Stimulated activated CD4-positive, alpha-beta T cell treated with anti-CD3 and anti-CD28 coated beads, TNF-alpha, amount 100 ng/mL, for 4 hours (primary cell): ENCODE measurements at places on chromosomes 1 and 21.

- no peak for DNase-seq
Measured at GRCh38 chr1:96962751-96963211, 241.2 kb downstream of the PTBP2 start.

- no peak for DNase-seq
Measured at GRCh38 chr21:41765973-41766882, 624 bp downstream of the RIPK4 start.

- no peak for DNase-seq
Measured at GRCh38 chr1:156284757-156285156, 632 bp downstream of the TMEM79 start.

DNA sequence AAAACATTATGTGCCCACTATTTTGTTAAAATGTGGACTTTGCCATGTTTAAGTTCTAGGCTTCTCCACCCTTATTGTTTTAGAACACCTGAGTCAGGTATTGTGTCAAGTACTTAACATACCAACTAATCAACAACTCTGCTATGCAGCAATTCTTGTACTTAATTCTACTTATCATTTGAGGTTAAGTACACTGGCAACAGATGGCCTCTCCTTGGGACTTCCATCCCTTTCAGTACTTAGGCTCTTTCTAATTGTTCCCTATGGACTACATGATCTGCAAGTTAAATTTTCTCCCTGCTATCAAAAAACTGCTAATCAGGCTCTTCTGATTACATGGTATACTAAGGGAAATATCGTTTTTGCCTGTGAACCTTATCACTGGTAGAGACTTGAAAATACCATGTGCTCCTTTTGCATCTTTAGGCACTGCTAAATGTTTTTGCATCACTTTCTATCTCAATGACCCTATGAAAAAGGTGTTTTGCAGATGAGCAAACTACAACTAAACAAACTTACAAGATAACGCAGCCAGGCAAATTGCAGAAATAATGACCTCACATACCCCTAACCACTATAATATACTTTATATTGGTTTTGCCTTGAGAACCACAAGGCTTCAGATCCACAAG, 18.9 kb downstream of the SFPQ start:
- no peak for DNase-seq

DNA sequence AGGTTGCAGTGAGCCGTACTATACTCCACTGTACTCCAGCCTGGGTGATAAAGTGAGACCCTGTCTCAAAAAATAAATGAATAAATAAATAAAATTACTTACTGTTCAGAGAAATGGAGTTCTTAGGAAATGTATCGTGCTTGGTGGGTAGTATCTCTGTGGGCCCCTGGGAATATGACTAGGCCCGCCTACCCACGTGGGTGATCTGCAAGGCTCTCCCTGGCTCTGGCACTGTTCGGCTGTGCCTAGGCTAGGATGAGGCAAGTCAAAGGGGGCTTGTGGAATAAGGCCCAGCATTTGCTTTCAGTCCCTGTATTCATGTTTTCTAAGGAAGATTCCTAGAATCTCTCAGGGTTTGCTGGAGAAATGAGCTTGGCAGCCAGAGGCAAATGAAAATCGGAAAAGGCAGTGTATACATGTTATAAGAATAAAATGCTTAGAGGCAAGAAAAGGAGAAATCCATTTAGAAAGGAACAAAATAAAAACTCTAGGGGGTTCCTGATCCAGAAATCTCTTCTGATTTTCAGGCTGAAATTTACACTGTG, 4.5 kb upstream of the CSRP1 start:
- DNase-seq = no peak

- DNase-seq = no peak
Measured at GRCh38 chr1:70401974-70402373, 9.1 kb upstream of the CTH start.

DNA sequence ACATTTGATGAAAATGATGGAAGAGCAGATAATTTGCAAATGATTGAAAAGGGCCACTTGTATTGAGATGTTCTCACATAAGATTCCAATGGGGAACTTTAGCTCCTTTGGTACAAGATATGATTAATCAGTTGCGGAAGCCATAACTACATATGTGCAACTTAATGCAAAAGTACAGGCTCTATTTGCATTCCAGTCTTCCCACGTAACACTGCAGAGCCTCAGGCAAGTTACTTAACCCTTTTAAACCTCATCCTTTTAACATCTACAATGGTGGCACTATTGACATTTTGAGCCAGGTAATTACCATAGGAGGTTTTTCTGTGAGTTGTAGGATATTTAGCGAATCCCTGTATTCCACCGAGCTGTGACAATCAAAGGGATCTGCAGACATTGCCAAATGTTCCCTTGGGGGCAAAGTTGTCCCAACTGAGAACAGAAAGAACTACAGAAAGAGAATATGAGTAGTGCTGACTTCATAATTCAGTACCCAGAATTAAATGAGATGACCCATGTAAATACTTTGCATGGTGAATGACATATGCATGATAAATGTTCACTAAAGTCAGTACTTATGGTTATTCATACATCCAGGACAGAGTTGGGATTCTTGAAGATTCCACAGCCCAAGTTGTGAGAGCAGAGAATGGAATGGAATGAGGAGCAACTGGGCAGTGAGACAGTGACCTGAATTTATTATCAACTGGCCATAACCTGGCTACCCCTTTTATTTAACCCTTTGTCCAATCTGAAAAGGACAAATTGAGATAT, 62.6 kb downstream of the SPAG17 start:
- no peak for DNase-seq

DNA sequence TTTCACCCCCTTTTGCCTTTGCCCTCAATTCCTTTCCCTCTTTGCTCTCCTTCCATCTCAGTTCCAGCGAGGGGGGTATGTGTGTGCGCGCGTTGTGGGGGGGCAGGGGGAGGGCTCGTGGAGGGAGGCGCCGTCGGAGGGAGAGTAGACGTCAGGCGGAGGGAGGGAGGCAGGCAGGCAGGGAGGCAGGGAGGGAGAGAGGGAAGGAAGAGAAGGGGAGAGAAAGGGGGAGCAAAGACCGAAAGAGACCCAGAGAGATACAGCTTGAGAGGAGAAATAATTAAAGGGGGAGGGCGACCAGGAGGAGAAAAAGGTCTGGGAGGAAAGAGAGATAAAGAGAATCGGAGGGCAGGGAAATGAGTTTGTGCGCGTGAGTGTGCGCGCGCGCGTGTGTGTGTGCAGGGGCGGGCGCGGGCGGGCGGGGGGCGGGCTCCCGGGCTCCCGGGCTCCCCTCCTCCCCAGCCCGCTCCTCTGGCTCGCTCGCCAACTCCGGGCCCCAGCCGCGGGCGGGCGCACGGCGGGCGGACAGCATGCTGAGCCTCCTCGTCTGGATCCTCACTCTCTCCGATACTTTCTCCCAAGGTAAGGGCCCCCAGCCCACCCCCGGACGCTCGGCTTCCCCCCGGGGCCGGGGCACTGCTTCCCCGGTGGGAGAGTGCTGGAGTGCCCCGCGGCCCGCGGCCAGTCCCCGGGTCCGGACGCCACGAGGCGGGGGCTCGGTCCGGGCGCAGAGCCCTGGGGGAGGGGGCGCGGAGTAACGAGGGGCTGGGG, at the start of gene KIRREL1:
Gene KIRREL1 (plus strand): TSS at position 499 of the 771 bp plus-strand sequence. CDS start 32 bp downstream, at position 531.
- DNase-seq = no peak

DNA sequence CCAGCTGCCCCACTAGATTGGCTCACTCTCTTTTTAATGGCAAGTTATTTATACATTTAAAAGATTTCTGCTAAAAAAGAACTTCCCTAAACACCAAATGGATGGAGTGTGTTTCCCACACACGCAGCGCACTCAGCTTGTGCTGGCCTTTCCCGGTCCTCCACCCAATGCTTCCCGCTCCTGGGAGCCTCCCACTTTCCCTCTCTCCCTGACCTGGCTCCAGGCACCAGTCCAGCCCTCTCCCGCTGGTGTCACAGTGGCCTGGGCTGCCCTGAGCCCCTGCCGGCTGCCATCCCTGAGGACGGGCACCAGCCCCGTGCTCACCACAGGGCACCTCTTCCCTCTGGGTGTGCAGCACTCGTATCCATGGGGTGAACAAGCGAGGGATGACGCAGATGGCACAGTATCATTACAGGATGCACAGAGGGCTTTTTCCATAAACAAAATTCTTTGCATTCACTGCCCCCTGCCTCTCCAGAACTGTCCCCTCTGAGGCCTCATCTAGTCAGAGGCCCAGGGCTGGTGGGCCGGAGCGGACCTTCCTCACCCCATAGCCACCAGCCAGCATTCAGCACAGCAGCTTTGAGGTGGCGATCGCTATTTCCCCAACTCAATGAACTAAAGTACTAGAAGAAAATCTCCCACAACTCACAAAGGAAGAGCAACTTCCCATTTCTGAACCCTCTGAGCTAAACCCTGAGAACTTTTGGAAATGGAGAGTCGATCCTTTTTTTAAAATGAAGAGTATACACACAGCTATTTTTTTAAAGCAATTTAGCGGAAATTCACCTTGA, 68.5 kb downstream of the SLC37A1 start:
- no peak for DNase-seq

- no peak for DNase-seq
Measured at GRCh38 chr1:36208978-36209703, 15.1 kb upstream of the THRAP3 start.

DNA sequence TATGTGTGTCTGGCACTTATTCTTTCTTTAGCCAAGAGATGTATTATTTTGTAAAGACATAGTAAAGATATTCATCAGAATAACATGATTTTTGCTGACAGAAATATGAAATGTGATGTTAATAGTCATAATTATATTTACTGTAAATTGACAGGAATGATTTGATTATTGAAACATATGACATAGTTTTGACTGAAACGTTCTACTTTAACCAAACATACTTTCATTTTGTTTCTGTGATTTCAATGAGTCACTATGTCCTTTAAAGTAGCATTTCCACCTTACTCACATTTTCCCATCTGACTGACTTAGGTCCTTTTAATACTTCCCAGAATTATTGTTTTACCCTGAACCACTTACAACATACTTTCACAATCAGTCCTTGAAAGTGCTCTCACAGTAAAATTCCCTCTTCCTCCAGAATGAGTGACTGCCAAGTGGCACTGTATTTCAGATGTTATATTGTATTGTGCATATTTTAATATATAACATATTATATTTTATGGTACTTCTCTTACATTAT, 437.9 kb downstream of the NCAM2 start:
- DNase-seq = no peak

DNA sequence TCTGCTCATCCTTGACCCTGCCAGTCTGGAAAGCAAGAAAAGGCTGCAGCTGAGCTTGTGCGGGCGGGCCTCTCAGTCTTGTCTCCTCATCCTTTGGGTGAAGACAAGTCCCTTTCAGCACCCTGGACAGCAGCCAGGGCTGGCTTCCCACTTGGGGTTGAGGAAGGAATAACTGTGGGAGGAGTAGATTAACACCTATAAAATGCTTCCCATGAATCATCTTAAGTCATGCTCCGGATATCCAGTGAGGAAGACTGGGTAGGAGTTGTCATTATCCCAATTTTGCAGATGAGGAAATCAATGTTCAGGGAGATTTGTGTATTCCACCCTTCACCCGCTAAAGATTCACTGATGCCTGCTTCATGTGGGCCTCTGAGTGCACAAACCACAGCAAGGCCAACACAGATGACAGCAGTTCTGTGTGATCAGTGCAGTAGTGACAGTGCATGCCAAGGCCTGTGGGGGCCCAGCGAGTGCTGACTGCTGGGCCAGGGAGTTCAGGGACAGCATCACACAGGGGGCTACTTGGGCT, 20.1 kb upstream of the COL16A1 start:
- DNase-seq = no peak

DNA sequence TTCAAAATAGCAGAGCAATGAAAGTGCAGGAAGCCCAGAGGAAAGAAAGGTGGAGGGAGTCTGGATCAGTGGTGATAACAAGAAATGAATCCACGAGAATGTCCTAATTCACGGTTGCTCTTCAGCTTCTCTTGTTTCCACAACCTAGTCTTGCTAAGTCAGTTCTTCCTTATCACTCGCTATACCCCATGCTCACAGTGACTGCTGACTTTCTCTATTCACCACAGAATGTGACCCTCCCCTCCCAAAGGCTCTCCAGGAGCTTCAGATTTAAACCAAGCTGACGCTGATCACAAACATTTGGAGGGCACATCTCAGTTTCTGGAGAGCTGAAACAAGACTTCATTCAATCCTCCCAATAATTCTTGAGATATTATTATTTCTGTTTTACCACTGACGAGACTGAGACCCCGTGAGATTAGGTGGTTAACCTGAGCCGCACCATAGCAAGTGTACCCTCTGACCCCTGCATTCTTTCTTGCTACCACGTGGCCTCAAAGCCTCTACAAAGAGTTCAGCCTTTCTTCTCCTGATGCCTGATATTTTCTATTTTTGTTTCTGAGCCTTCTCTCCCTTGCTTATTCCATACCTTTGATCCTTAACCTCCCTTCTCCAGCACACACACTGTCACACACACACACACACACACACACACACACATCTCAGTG, 10.7 kb upstream of the CCN1 start:
- DNase-seq = no peak

- no peak for DNase-seq
Measured at GRCh38 chr1:234372011-234372757, 1.1 kb upstream of the COA6 start.

DNA sequence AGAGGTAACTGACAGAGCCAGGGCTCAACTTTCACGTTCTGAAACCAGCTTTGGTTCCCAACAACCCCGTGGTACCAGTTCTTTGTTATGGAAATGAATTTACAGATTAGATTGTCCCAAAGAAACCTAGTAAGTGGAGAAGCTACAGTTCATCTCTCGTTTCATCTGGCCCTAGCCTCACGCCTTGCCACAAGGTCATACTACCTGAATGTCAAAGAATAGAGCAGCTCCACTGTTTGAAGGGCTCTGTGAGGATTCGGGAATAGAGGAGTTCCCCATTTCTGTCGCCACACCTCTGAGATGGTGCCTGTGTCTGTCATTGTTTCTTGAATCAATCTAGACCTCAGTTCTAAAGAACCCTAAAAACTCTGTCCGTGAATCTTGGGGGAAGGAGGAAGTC, 15.0 kb upstream of the CDC42 start:
- DNase-seq = no peak

GRCh38 chr1:231139659-231140654, 21.9 kb upstream of the TRIM67 start:
- DNase-seq = no peak

DNA sequence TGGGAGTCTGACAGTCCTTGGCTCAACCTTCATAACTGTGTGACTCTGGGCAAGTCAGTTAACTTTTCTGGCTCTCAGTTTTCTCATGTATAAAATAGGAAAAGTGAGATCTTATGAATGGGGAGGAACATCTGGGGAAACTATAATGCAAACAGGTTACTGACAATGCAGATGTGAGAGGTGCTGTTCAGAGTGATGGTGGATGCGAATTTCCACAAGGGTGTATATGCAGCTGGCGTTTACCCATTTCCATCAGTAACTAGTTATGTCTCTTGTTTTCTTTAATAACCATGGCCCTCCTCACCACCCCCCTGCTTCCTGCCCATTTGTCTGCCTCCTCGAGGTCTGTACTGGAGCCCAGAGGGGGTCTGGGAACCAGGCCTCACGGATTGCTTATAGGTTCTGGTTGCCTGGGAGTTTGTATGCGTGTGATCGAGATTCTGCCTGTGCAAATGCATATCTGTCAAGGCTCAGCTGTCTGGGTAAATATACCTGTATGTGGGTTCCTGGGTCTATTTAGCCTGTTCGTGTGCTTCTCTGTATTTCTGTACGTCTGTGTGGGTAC, 44.4 kb downstream of the AHDC1 start:
- no peak for DNase-seq

GRCh38 chr1:246160905-246161304, 346.2 kb downstream of the SMYD3 start:
- no peak for DNase-seq

GRCh38 chr1:96553811-96554210, 167.8 kb upstream of the PTBP2 start:
- DNase-seq = no peak
